Activated CD8-positive, alpha-beta memory T cell treated with anti-CD3 and anti-CD28 coated beads, Interleukin-2, amount 10 ng/mL, durations not matched to agents 7 days and 5 days (primary cell): ENCODE measurements at places on chromosomes 1 and 21. TPM values are rescaled to one million over a fixed set of nuclear protein-coding genes. Genes with fewer than 3 reads are reported as not detected.

Gene OR2T11
- not detected for total RNA-seq

Gene ABCG1
- 6.7 TPM for total RNA-seq

Gene LCE2B
- total RNA-seq = not detected

Gene ADCY10
- 0.32 TPM for total RNA-seq

Gene DENND2D
- total RNA-seq = 187 TPM

Gene GSTM3
- 3.2 TPM for total RNA-seq

Gene THEM4
- 20.9 TPM for total RNA-seq

Gene SLFNL1
- total RNA-seq = 0.35 TPM

Gene LDLRAP1
- total RNA-seq = 11.0 TPM

Gene TEX38
- total RNA-seq = not detected

Gene PRKCZ
- 12.8 TPM for total RNA-seq

Gene RBM11
- 2.2 TPM for total RNA-seq

Gene IFFO2
- 12.5 TPM for total RNA-seq

Gene HSD11B1
- not detected for total RNA-seq

DNA sequence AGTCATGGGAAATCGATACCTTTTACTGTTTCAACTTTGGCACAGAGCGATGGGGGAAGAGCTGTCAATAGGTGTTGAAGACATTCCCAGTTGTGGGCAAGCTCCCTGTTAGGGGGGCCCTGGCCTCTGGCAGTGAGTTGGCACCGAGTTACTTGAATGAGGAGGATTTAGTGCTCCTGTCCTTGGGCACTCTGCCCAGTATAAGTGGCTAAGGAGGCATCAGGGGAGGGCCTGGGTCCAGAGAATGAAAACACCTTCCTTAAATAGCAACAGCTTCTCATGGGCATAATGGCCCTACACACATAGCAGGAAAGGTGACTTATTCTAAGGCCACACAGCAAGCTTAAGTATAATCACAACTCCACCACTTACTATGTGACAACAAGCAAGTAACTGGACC, 664.4 kb downstream of the PTPRU start:
- no peak overlapping the region for H3K27ac ChIP-seq
- H3K4me1 ChIP-seq = no peaks in the 10 kb centered on the region
- peaks cover 14% of the 10 kb centered on the region for H3K27me3 ChIP-seq

DNA sequence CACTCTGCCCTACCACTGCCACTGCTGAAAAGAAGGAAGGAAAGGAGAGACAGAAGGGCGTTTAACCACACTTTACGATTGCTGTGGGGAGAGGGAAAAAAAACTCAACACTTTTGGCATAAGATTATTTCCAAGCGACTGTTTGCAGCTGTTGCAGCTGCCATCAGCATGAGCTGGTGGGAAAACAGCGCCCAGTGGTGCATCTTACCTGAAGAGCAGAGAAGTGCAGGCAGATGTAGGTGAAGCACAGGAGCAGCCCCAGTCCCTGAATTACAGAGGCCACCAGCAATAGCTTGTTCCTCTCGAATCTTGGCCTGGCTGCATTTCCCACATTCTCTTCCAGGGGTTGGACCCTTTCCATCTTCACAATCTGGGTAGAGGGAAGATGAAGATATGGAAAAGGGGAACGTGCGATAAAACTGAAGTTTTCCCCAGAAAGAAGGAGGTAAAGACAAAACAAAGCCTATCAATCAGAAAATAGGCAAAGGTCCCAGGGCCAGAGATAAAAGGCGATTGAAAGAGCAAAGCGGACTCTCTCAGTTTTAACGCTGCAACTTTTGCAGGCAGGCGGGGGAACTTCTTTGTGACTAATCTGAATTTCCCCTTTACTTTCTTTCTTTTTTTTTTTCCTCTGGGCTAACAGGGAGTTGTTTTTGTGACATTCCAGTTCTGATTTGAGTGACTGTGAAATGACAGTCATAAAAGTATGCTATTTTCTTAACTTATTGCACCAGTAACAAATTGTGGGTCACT, at the start of gene TNFSF4:
Gene TNFSF4 (minus strand): TSS at position 516 of the 753 bp plus-strand sequence. CDS start 155 bp downstream, at position 361.
- no peak for DNase-seq
- H3K4me1 ChIP-seq = peaks cover 45% of the 10 kb centered on the region
- peaks cover 47% of the 10 kb centered on the region for H3K27me3 ChIP-seq
- no peaks in the 10 kb centered on the region for H3K36me3 ChIP-seq
- peak within 1 kb of the TSS; percentile 1 for H3K4me3 ChIP-seq

DNA sequence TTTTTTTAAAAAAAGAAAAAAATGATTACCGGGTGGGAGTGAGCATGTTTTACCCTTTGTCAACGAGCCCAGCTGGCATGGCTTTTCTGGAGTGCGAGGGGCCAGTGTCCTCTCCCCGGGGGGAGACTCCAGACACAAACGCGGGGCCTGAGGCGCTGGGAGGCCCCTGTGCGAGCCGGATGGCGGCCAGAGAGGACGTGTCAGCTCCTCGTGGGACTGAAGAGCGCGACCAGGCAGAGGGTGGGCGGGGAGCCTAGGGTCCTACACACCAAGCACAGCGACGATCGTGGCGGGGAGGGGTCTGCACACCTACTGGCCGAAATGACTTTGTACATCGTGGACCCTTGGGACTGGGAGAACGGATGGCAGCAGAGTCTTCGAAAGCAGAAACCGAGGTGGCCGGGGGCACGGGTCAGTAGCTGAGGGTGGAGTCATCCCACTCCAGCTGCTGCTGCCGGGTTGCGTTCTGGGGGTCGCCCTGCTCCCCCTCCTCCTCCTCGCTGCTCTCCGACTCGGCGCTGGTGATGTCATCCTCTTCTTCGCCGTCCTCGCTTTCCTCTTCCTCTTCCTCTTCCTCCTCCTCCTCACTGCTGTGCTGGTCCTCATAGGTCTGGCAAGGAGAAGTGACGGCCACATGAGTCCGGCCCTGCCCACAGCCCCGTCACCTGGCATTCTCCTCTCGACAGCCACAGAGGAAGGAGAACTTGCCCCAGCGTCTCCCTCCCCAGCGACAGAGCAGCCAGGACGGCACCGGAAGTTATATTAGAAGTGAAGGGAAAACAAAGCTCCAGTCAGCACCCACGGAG, 78.8 kb downstream of the PIK3CD start:
- peaks cover 64% of the 10 kb centered on the region for H3K4me1 ChIP-seq
- no peaks in the 10 kb centered on the region for H3K27me3 ChIP-seq
- peak overlapping the region; percentile 66 for H3K27ac ChIP-seq
- peaks cover 62% of the 10 kb centered on the region for H3K36me3 ChIP-seq
- DNase-seq = no peak

DNA sequence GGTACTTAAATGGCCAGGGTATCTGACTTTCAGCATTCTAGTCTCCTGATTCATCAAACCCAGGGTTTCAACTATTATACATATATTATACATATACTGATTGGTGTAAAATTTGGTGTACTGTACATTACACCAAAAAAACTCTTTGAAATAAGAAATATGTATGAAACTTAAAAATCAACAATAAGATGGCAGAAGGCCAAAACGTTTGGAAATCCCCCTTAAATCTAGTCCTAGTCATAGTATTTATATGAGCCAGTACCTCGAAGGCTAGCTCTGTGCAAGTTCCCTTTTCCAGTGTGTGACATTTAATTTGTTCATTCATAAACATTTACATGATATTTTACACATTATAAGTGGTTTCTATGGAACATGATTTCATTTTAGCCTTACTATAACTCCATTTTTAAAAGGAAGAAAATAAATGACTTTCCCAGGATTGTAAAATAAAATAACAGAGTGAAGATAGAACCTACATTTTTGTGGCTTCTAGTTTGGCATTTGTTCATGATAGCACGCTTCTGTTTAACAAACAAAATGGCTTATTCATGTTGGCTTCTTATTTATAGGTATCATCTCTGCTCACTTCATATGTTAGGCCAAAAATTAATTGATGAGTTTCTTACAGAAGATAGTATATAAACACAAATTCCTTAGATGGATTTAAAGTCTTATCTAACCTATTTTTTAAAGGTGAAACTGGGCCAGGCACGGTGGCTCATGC, 18.8 kb upstream of the ZNF281 start:
- no peak for DNase-seq
- no peak overlapping the region for H3K4me3 ChIP-seq
- no peak overlapping the region for H3K27ac ChIP-seq
- H3K36me3 ChIP-seq = no peaks in the 10 kb centered on the region
- H3K4me1 ChIP-seq = peaks cover 7% of the 10 kb centered on the region

DNA sequence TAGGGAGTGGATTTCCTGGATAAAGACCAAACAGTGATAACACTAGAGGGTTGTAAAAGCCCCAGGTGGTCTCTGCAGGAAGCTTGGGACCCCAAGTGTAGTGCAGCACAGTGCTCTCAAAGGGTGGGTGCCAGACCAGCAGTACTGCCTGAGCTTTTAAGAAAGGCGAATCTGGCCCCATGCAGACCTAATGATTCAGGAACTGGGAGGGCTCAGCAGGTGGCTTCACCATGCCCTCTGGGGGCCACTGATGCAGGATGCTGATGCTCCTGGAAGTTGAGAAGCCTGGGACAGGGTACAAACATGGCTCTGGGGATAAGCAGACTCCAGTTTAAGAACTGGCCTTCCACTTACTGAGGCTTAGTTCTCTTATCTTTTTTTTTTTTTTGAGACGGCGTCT, 29.1 kb upstream of the NEK2 start:
- H3K36me3 ChIP-seq = no peaks in the 10 kb centered on the region
- H3K4me1 ChIP-seq = no peaks in the 10 kb centered on the region
- DNase-seq = no peak
- no peak overlapping the region for H3K27ac ChIP-seq
- H3K27me3 ChIP-seq = peaks cover 17% of the 10 kb centered on the region

- no peaks in the 10 kb centered on the region for H3K27me3 ChIP-seq
- no peaks in the 10 kb centered on the region for H3K36me3 ChIP-seq
These were observed 293.7 kb downstream of the KCTD3 start for GRCh38 chr1:215860833-215861232.

- no peak overlapping the region for H3K4me3 ChIP-seq
- no peaks in the 10 kb centered on the region for H3K36me3 ChIP-seq
- no peak overlapping the region for H3K27ac ChIP-seq
- no peaks in the 10 kb centered on the region for H3K4me1 ChIP-seq
- H3K27me3 ChIP-seq = peaks cover 2% of the 10 kb centered on the region
These were observed 374.5 kb downstream of the RPS6KC1 start for GRCh38 chr1:213425376-213426030.

- H3K4me1 ChIP-seq = no peaks in the 10 kb centered on the region
- no peak for DNase-seq
- H3K27me3 ChIP-seq = peaks cover 18% of the 10 kb centered on the region
These were observed 54.4 kb upstream of the TINAGL1 start for GRCh38 chr1:31521761-31522555.

GRCh38 chr1:199799116-199799515, 228.4 kb upstream of the NR5A2 start:
- no peak overlapping the region for H3K4me3 ChIP-seq
- H3K4me1 ChIP-seq = no peaks in the 10 kb centered on the region
- H3K36me3 ChIP-seq = no peaks in the 10 kb centered on the region
- DNase-seq = no peak
- H3K27me3 ChIP-seq = peaks cover 6% of the 10 kb centered on the region
- H3K27ac ChIP-seq = no peak overlapping the region

DNA sequence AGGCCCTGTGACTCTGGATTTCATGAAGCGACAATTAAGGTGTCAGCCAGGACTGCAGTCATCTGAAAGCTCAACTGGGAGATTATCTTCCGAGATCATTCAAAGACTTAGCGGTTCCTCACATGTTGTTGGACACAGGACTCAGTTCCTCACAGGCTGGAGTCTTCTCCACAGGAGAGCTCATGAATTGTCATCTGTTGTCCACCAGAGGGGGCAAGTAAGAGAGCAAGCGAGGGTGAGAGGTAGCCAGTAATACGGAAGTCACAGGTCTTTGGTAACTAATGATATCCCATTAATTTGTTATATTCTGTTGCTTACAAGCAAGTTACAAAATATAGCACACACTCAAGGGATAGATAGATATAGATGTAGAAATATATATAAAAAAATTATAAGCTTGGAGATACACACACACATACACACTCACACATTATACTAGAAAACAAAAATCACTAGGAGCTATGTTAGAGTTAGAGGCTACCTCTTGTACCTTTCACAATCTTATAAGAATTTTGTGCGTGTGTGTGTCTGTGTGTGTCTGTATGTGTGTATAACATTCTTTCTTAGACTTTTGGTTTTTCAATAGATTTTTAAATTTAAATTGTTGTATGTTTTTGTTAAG, 1695.3 kb downstream of the BRINP3 start:
- H3K27ac ChIP-seq = no peak overlapping the region
- H3K36me3 ChIP-seq = no peaks in the 10 kb centered on the region
- no peaks in the 10 kb centered on the region for H3K4me1 ChIP-seq
- DNase-seq = no peak

GRCh38 chr1:229614701-229615100, 11.2 kb downstream of the TAF5L start:
- H3K27ac ChIP-seq = no peak overlapping the region
- H3K4me1 ChIP-seq = peaks cover 9% of the 10 kb centered on the region
- peaks cover 27% of the 10 kb centered on the region for H3K36me3 ChIP-seq
- DNase-seq = no peak
- H3K4me3 ChIP-seq = no peak overlapping the region
- H3K27me3 ChIP-seq = no peaks in the 10 kb centered on the region

GRCh38 chr1:71193153-71193552, 112.3 kb upstream of the ZRANB2 start:
- H3K27me3 ChIP-seq = no peaks in the 10 kb centered on the region
- H3K27ac ChIP-seq = no peak overlapping the region
- DNase-seq = no peak
- H3K4me1 ChIP-seq = no peaks in the 10 kb centered on the region
- H3K36me3 ChIP-seq = no peaks in the 10 kb centered on the region

- peaks cover 21% of the 10 kb centered on the region for H3K36me3 ChIP-seq
- no peak overlapping the region for H3K4me3 ChIP-seq
- DNase-seq = no peak
- no peaks in the 10 kb centered on the region for H3K27me3 ChIP-seq
These were observed 38.9 kb upstream of the IVNS1ABP start for GRCh38 chr1:185355947-185356346.

- peaks cover 30% of the 10 kb centered on the region for H3K36me3 ChIP-seq
- peak overlapping the region; percentile 98 for H3K27ac ChIP-seq
- no peaks in the 10 kb centered on the region for H3K27me3 ChIP-seq
- DNase-seq = peak; percentile 78
These were observed 24.2 kb upstream of the PHTF1 start for GRCh38 chr1:113783254-113784103.

GRCh38 chr1:229536982-229537381, 21.5 kb downstream of the ABCB10 start:
- H3K36me3 ChIP-seq = peaks cover 47% of the 10 kb centered on the region
- no peak overlapping the region for H3K4me3 ChIP-seq
- H3K4me1 ChIP-seq = peaks cover 11% of the 10 kb centered on the region
- no peak for DNase-seq
- no peaks in the 10 kb centered on the region for H3K27me3 ChIP-seq

GRCh38 chr1:187443939-187444338, 615.2 kb downstream of the PLA2G4A start:
- H3K4me3 ChIP-seq = no peak overlapping the region
- H3K27ac ChIP-seq = no peak overlapping the region
- no peak for DNase-seq
- no peaks in the 10 kb centered on the region for H3K36me3 ChIP-seq
- H3K4me1 ChIP-seq = no peaks in the 10 kb centered on the region

DNA sequence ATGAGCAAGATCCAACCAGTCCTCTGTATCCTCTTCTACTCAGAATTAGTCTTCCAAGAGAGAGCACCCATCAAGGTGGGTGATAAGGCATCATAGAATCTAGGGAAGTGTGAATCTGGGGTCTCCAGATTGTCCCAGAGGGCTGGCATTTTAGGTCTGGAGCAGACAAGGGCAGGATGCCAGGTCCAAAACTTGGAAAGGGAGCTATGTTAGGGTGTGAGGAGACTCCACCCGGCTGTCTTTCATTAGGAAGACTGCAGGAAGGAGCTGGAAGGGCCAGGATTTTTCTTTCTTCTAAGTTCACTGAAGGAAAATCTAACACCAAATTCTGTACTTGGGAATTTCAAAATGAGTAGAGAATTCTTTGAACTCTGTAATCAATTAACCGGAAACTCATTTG, 86.1 kb upstream of the BMP8A start:
- no peak for DNase-seq
- H3K4me3 ChIP-seq = no peak overlapping the region
- H3K36me3 ChIP-seq = peaks cover 27% of the 10 kb centered on the region
- H3K27ac ChIP-seq = no peak overlapping the region
- peaks cover 51% of the 10 kb centered on the region for H3K4me1 ChIP-seq
